ENCODE measurements at places on chromosomes 3 and 15. TPM values are rescaled to one million over a fixed set of nuclear protein-coding genes. Genes with fewer than 3 reads are reported as not detected.

Gene MYL3
- 8.9 TPM for polyA plus RNA-seq

Gene ALDH1A2
- polyA plus RNA-seq: 247 TPM

Gene INTS14
- polyA plus RNA-seq: 55.9 TPM

Gene EPHA3
- 3.5 TPM for polyA plus RNA-seq

Gene CTXND1
- polyA plus RNA-seq: 11.1 TPM

Gene ANKRD34C
- 0.04 TPM for polyA plus RNA-seq

Gene HIGD2B
- polyA plus RNA-seq: not detected

Gene PARP16
- polyA plus RNA-seq: 19.7 TPM

Gene GOLGA8Q
- 0.89 TPM for polyA plus RNA-seq

Gene MITF
- polyA plus RNA-seq: 45.7 TPM

Gene CEP70
- polyA plus RNA-seq: 44.8 TPM

Gene THOC7
- polyA plus RNA-seq: 62.1 TPM

Gene CCDC54
- polyA plus RNA-seq: not detected

Gene CPN2
- polyA plus RNA-seq: 0.16 TPM

Gene BTLA
- 0.52 TPM for polyA plus RNA-seq

Gene FAM162A
- 72.3 TPM for polyA plus RNA-seq

Gene P3H2
- polyA plus RNA-seq: 104 TPM

Gene GOLGA8H
- polyA plus RNA-seq: 2.3 TPM

Gene LRRC31
- 0.21 TPM for polyA plus RNA-seq

Gene GPR87
- polyA plus RNA-seq: not detected

Gene ARHGAP11A
- polyA plus RNA-seq: 31.9 TPM

Gene GPR149
- not detected for polyA plus RNA-seq

Gene SH3GL3
- polyA plus RNA-seq: 9.0 TPM

Gene GP9
- polyA plus RNA-seq: 0.66 TPM

Gene FAM107A
- polyA plus RNA-seq: 3.5 TPM

Gene GAP43
- 1.1 TPM for polyA plus RNA-seq

Gene BMF
- 39.1 TPM for polyA plus RNA-seq

Gene VPS18
- polyA plus RNA-seq: 16.4 TPM

Gene FBXO40
- polyA plus RNA-seq: not detected

Gene THPO
- 2.5 TPM for polyA plus RNA-seq

Gene DOCK3
- polyA plus RNA-seq: 1.8 TPM

Gene IQCH
- 7.5 TPM for polyA plus RNA-seq

Gene HEG1
- polyA plus RNA-seq: 24.2 TPM

Gene GASK1A
- polyA plus RNA-seq: 3.7 TPM

Gene HACD2
- polyA plus RNA-seq: 28.5 TPM

Gene GATM
- 213 TPM for polyA plus RNA-seq
